ENCODE measurements at places on chromosomes 4 and X.

- DNase-seq = peak; percentile 71
Measured at GRCh38 chr4:985123-985830, 1.6 kb upstream of the IDUA start.

GRCh38 chr4:143025081-143025704 is 159.5 kb upstream of the USP38 start:
- no peak for DNase-seq

GRCh38 chrX:50211510-50211909 is 6.9 kb downstream of the CCNB3 start:
- DNase-seq = no peak

- no peak for DNase-seq
Measured at GRCh38 chrX:128020701-128021100, 31.5 kb downstream of the ACTRT1 start.

DNA sequence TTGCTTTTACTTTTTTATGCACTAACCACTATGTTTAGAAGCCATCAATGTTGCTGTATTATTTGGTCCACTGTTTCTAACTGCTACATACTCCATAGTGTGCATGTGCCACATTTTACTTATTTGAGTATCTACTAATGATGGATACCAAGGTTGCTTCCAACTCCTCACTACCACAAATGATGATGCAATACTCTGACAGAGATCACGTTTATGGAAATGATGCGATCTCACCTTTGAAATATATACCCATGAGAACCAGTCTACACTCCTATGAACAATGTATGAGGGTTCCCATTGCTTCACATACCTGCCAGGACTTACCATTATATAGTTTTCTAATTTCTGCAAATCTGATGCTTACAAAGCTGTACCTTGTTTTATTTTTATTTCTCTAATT is 44.2 kb downstream of the HUWE1 start:
- DNase-seq = no peak

- no peak for DNase-seq
Measured at GRCh38 chr4:80252427-80252826, 14.0 kb upstream of the FGF5 start.

- DNase-seq = peak; percentile 76
Measured at GRCh38 chr4:14856062-14856933, 146.0 kb upstream of the CPEB2 start.

DNA sequence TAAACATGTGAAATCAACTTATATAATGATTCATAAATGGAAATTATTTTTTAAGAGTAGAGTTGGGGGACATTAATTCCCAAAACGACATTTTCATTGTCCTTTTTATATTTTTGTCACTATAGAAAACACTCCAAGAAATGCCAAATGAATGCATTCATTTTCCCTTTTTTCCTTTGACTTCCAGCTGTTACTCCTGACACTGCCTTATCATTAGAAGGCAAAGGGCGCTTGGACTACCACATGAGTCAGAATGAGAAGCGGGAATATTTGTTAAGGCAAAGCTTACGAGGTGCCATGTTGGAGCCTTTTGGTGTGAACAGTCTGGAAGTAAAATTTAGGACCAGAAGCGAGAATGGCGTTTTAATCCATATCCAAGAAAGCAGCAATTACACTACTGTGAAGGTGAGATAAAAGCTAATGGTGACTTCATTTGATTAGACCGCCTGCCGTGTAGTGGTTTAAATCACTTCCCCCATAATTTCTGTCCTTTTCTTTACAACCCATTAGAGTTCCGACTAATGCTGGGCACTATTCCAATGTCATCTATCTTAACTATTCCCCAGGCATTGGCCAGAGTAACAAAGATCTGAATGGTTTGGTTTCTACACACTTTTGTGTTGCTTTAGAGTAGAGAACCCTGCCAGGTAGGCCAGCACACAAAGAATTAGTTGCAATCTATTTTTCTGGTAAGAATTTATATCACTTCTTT is 166.7 kb downstream of the FAT4 start:
- DNase-seq = no peak

- no peak for DNase-seq
Measured at GRCh38 chr4:102761296-102761701, 531 bp upstream of the MANBA start.

DNA sequence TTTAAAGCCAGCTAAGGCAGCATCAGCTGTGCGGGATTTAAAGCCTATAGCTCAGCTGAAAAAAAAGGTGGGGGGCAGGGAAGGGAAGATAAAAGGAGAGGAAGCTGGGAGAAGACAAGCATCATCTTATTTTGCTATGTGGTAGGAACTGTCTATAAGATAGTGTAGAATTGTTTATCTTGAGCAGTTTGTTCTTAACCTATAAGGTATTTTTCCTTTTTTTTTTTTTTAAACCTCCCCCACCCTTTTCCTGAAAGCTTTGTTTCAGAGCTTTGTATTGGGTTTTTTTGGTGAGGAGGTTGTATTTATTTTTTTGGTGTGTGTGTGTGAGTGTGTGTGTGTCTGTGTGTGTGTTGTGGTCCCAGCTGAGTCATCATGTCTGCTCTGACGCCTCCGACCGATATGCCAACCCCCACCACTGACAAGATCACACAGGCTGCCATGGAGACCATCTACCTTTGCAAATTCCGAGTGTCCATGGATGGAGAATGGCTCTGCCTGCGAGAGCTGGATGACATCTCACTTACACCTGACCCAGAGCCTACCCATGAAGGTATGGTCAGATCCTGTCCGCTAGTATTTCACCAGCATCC is 531 bp downstream of the RUFY3 start:
- DNase-seq = peak; percentile 43

GRCh38 chr4:87025614-87026041 is 90.8 kb downstream of the AFF1 start:
- no peak for DNase-seq

GRCh38 chr4:124804041-124804440 is 91.5 kb upstream of the ANKRD50 start:
- no peak for DNase-seq

GRCh38 chrX:48751343-48751742 is 10.2 kb upstream of the GLOD5 start:
- no peak for DNase-seq

DNA sequence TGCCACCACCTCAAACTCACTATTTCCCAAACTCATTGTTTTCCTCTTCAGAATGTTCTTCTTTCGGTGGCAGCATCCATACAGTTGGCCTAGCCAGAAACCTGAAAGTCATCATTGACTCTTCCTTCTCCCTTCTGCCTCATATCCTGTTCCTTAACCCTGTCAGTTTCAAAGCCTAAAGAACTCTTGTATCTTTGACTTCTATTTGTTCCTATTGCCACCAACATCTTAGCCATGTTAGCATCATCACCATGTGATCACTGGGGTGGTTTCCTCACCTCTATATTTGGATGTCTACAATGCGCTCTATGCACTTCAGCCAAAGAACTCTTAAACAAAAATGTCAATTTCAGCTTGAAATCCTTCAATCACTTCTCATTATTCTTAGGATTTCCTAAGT is 29.0 kb downstream of the DDX60L start:
- DNase-seq = no peak

GRCh38 chr4:69126024-69126423 is 29.8 kb downstream of the UGT2B7 start:
- no peak for DNase-seq

GRCh38 chr4:25608644-25609043 is 47.0 kb upstream of the SLC34A2 start:
- no peak for DNase-seq

DNA sequence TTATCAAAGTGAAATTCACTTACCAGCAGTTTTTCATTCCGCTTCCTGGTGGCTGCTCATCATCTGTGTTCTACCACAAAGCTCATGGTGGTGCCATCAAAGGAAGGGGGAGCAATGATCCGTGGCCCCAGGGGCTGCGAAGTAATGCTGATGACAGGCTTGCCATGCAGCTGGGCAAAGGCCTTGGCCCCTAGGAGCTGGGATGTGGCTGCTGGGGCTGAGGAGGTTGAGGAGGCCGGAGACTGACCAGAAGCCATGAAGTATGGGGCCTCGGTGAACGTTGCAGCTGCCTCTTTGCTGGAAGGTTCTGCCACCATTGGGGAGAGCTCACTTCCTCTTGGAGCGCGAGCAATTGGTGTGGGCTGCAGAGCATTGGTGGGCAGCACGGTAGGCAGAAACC is 8.4 kb downstream of the C4orf54 start:
- no peak for DNase-seq

- no peak for DNase-seq
Measured at GRCh38 chrX:37846558-37846933, 825 bp downstream of the DYNLT3 start.

GRCh38 chr4:181701214-181701613 is 542.0 kb upstream of the TENM3 start:
- no peak for DNase-seq

- DNase-seq = peak; percentile 0
Measured at GRCh38 chrX:32483534-32484136, 727.7 kb downstream of the DMD start.

DNA sequence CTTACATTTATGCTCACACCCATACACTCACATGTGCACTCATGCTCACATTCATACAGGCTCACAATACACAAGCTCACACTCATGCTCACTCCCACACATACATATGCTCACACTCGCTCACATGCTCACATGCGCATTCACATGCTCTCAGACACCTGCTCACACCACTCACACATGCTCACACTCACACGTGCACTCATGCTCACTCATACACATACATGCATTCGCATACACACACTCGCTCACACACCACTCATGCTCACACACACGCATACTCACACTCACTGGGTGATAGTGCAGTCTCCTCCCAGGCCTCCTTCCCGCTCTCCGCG is 24.8 kb downstream of the MRFAP1 start:
- DNase-seq = no peak

- no peak for DNase-seq
Measured at GRCh38 chr4:10056334-10057022, 35.2 kb upstream of the SLC2A9 start.

GRCh38 chr4:134345244-134345643 is 143.7 kb upstream of the PABPC4L start:
- DNase-seq = no peak

DNA sequence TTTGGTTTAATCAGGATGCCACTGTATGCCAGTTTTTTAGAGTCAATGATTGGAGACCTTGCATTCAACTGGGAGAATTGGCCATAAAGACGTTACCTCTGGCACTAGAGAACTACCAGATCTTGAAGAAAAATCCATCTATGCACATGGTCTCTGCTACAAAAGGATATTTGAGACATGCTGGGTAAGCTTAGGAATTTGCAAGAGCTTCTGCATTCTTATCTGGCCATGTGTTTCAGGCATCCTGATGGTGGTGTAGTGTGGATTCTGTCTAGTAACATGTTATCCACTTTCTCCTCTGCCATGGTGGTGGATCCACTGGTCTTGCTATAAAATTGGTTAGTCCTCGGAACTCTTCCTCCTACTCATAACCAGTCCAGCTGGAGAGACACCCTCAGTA is 185.3 kb upstream of the WDFY3 start:
- DNase-seq = no peak

GRCh38 chr4:37446016-37446415 is 201.5 kb downstream of the NWD2 start:
- DNase-seq = no peak

DNA sequence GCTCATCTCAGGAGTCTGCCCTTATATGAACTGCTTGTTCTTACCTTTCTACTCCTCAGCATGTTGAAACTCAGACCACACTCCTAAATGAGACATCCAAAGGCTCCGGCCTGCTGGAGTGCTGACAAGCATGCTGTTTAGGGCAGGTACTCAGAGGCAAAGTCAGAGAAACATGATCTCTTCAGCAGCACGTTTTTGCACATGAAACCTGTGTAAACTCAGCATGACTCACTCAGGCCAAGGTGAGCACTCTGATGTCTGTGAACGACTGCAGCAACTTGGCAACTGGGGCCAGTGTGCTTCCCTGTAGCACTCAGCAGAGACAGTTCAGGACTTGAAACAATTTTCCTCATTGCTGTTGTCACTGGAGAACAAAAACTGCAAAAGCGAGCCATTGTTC is 109.6 kb downstream of the PACRGL start:
- no peak for DNase-seq

DNA sequence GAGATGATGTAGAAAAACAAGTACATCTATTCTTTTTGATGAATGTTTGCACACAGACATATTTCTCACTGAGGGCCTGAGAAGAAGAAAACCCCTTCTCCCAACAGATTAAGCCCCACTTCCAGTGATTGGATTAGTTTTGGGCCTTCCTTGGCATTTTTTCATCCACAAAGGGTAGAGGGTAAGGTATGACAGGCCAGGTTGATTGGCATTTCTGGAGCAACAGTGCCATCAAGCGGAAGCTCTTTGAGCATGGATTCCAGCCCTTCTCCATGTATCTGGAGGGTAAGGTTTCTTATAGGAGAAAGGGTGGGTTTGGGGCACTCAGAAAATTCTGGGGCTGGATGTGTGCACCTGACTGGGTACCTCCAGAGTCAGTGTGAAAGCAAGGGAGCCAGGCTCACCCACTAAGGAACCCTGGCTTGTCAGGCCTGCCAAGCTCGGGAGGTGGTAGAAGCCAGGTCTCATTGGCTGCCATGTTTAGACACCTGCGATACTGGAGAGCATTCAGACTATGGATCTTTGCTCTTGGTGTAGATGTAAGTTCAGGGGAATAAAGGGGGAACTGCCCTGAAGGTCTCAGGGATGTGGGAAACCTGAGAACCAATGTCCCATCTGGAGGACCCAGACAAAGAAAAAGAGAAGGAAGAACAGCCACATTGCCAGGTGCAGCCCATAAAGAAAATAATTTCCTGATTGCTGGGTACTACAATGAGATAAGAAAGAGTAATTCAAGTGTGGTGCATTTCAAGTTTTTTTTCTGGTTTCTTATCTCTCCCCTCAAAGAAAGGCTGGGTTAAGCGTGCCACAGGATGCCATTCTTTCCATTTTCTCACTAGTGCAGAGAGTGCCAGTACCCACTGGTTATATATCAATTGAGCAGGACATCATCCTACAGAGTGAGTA is 222.3 kb upstream of the AGTR2 start:
- DNase-seq = no peak

DNA sequence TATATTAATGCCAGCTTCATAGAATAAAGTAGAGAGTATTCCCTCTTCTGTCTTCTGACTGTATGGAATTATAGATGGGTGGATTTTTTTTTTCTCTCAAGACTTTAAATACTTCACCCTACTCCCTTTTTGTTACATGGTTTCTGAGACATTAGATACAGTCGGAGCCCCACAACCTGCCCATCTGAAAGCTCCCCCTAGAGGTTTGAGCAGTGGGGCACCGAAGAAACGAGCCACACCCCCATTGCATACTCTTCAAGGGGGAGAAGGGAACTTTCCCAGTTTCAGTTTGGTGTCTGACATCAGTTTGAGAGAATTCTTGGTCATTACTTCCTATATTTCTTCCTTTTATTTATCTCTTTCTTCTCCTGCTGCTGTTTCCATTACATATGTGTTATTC is 437.6 kb upstream of the AGA start:
- no peak for DNase-seq
